Aorta (tissue), 5 donors: ENCODE measurements at places on chromosomes 4 and X. TPM values are rescaled to one million over a fixed set of nuclear protein-coding genes. Genes with fewer than 3 reads are reported as not detected.

SLIT2 gene
- total RNA-seq: 119 TPM

- no peak for DNase-seq
These were observed 28.5 kb downstream of the ACSL4 start for GRCh38 chrX:109704563-109704962.

DNA sequence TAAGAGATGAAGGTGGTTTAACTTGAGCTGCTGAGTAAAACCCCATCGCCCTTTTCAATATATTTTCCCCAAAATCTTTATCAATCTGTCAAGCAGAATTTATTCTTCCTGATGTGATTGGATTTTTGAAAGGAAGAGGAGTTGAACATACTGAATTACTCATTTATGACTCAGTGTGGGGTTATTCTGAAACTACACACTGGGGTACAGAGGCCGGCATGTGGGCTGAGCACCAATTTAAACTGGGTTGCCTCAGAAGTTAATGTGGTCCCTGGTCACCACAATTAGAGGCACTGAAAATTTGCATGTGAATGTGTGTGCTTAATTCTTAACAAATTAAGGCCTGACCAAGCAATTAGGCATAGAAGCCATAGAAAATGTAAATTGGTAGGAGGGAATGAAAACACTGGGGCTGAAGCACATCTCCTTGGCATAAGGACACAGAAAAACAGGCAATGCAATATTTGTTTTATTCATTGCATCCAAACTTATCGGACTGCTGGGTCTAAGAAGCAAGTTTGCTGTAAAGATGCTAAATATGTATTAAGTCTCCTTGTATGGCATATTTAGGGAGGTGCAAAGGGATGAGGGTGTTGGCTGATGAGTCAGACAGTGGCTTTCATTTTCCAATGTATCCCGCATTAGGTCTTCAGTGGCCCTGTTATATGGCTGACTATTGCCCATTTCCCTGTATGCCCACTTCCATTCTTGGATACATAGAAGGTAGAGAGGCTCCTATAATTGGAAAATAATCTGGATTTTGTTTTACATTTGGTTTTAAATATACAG is 170.9 kb downstream of the IL15 start:
- no peak for DNase-seq

DNA sequence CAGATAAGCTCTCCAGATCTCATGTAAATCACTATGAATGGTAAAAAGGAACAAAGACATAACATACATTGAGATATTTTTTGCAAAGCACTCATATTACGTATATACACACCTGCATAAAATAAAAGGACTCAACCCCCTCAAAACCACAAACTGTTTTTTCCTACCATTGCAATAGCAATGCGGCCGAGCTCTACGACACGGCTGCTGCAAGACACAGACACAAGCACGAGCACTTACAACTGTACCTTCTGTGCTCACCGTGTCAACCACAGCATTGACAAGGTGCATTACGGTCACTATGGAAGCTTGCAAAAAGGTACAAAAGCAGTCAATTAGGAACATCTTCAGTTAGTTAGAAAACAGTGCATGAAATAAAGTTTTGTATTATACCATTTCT is 37.1 kb upstream of the MTNR1A start:
- no peak for DNase-seq

GRCh38 chr4:100041646-100042045 is 91.6 kb upstream of the H2AZ1 start:
- no peak for DNase-seq

- no peak for DNase-seq
These were observed 45.8 kb upstream of the SGMS2 start for GRCh38 chr4:107778784-107779530.

CT45A1 gene
- total RNA-seq: not detected

DUSP21 gene
- not detected for total RNA-seq

YIPF7 gene
- total RNA-seq: not detected

CNKSR2 gene
- 5.4 TPM for total RNA-seq
